ENCODE measurements at places on chromosomes 6 and 20.

GRCh38 chr20:50286609-50287008, 96.0 kb downstream of the CEBPB start:
- no peak for DNase-seq

DNA sequence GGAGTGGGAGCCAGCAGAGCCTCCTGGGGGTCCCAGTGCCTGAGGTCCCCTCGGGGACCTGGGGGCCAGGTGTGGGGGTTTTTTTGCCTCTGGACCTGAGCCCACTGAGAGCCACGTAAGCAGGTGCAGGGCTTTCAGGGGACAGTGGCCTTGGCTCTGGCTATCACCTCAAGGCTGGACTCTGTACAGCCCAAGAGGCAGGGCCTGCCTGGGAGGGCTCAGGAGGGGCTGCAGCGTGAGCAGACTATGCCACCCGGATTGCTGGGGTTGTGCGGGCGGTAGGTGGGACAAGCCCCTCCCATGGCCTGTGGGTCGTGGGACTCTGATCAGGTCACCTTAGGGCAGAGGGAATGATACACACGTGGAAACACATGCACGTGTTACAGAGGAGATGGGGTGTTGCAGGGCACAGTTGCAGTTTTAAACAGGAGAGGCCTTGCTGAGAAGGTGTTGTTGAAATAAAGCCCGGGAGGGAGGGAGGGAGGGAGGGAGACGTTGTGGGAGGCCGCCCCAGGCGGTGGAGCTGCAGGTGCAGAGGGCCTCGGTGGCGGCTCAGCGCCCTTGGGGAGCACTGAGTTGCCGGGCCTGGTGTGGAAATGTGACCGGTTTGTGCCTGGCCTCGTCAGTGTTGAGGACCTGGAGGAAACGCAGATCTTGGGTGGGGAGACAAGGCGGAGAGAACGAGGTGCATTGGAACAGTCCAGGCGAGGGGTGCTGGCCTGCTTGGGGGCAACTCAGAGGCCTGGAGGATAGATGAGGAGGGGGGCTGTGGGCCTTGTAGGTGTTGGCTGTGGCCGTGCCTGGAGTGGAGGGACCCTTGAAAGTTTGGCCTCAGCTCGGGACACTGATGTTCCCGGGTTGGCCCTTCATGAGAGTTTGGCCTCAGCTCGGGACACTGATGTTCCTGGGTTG, 2.3 kb downstream of the TCEA2 start:
- DNase-seq, result no peak

- peak; percentile 21 for DNase-seq
Observed at GRCh38 chr6:157613011-157613522, 210.0 kb upstream of the SNX9 start.

GRCh38 chr6:32945108-32945760, 4.4 kb upstream of the HLA-DMB start:
- no peak for DNase-seq

DNA sequence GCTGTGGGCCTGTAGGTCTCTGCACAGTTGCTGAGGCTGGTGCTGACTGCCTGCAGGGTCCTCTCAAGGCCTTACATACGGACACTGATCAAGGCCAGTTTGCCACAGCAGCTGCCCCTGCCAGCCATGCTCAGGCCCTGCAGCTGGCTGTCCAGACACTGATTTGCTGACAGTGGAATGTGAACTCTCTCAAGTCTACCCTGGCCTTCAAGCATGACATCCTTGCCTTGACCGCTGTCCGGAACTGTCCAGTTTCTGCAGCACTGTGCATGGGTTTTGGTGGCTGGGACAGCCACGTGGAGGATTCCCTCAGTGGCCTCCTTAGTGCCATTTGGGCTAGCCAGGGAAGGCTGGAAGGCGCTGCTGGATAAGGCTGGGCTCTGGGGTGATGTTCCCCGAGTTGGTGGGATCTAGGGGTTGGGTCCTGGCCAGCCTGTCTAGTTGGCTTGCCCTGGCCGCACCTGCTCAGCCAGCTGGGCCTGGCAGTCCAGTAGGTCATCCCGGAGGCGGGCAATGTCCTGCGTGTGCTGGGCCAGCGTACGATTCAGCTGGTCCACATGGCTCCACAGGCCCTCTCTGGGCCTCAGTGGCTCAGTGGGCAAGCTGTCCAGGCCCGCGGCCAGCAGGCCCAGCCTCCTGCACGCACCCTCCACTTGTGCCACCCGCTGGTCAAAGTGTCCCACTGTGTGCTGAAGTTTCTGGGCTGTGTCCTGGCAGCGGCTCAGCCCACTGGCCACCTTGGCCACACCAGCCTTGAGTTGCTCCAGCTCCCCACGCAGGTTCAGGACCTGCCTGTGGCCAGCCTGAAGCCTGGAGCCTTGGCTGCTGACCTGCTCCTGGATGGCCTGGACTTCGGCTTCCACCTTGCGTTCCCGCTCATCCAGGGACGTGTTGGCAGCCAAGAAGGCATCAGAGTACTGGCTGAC, 5.5 kb downstream of the EMILIN3 start:
- no peak for DNase-seq

DNA sequence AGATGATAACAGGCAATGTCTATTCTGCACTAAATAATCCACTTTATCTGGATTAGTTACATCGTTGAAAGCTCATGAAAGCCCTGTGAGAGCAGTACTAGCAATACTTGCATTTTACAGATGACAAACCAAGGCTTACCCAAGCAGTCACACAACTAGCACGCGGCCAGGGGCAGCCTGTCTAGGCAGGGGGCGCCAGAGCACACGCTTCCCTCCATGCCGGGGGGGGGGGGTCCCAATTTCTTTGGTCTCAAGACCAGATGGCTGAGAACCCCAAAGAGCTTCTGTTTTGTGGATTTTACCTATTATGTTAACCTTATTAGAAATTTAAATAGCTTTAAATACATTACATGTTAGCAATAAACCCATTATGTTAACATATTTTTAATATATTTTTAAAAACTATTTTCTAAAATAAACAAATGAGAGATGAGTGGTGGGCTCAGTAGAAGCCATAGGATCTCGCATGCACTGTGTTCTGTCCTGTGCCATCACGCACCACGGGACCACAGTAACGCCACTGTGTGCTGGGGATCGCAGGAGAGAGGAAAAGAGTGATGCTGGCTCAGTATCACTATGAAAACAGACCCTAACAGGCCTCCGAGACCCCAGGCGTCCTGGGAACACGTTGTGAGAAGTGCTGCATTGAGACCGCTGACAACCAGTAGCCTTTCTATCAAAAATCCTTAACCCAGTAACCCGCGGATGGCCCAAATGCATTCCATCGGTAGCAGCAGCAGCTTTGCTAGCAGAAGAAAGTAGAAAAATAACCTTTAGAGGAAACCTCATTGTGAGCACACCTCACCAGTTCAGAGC, 5.3 kb upstream of the PRR18 start:
- DNase-seq, result no peak

- no peak for DNase-seq
Observed at GRCh38 chr20:36447101-36447500, 94.2 kb upstream of the MYL9 start.

- DNase-seq, result no peak
Observed at GRCh38 chr6:39952167-39952566, 17.9 kb upstream of the MOCS1 start.

- DNase-seq, result no peak
Observed at GRCh38 chr6:121934451-121934850, 465.0 kb upstream of the HSF2 start.

GRCh38 chr6:98845211-98846020, 11.0 kb downstream of the POU3F2 start:
- peak; percentile 57 for DNase-seq

DNA sequence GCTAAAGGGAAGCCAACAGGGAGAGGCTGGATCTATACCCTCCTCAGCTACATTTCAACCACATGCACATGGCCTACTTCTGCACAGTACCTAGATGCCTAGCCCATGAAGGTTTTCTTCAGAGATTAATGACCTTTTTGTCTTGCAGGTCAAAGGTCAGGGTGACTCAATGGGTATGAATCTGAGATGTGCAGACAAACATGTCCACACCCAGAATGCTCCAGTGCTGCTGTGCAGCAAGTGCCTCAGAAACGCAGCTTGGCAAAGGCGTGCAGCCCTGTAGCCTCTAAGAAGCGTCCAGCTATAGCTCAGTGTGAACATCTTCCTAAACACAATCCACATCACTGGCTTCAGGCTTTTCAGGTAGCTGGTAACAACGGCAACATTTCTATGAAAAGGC, 24.4 kb downstream of the MAP1LC3A start:
- DNase-seq, result no peak

- DNase-seq, result no peak
Observed at GRCh38 chr20:37681384-37682112, 12.3 kb upstream of the CTNNBL1 start.

GRCh38 chr20:10982692-10983091, 308.9 kb upstream of the JAG1 start:
- no peak for DNase-seq

- no peak for DNase-seq
Observed at GRCh38 chr20:18197382-18198070, 59.9 kb downstream of the KAT14 start.

DNA sequence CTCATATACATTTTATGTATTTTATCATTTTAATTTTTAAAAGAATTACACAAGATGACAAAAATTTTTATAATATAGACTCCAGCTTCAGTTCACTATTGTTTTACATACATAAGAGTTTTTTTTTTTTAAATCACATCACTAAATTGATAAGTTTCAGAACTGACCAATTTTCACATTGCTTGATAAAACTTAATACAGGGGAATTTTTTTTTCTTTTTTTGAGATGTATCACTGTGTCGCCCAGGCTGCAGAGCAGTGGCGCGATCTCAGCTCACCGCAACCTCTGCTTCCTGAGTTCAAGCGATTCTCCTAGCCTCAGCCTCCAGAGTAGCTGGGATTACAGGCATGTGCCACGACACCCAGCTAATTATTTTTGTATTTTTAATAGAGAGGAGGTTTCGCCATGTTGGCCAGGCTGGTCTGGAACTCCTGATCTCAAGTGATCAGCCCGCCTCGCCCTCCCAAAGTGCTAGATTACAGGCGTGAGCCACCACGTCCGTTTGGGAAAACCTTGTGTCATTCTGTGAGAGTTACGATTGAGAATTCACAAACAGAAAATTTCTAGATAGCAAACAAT, 36.6 kb upstream of the BTN3A2 start:
- no peak for DNase-seq

DNA sequence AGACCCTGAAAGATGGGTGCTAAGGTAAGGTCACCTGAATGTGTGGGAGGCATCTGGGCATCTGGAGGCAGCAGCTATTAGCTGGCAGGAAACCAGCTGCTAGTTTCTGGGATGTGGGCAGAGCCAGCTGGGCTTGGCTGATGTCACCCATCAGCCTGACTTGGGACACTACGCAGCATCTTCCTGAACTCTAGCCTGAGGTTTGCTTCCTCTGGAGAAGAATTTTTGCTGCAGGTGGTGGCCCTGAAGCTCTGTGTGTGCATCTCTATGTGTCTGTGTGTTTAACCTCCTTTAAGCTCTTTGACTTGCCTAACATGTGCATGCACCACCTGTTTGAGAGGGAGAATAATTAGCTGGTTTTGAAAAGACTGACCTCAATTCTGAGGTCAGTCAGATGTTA, 465.1 kb upstream of the CHD6 start:
- no peak for DNase-seq

- DNase-seq, result no peak
Observed at GRCh38 chr6:113304116-113304515, 553.0 kb upstream of the MARCKS start.

GRCh38 chr6:90062051-90062450, 167.8 kb downstream of the GJA10 start:
- no peak for DNase-seq

DNA sequence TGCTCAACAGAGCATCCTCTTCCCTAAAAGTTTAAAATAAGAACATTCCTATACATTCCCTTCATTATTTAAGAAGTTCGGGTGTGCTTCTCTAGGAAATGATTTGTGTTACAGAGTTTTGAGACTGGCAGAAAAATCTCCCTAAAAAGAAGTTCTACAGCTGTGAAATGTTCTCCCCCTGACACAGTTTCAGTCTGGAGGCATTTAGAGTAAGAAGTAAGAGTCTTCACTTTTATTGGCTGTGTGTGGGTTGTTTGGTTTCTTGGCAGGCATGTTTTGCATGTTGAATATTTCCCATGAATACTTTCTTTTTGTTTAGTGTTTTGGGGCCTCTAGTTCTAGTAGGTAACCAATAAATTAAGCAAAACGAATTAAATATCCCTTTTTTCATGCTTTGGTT, 195.9 kb downstream of the TENT5A start:
- DNase-seq, result no peak

GRCh38 chr6:133165235-133165634, 75.9 kb upstream of the EYA4 start:
- DNase-seq, result no peak

- DNase-seq, result no peak
Observed at GRCh38 chr6:13872681-13873080, 52.1 kb upstream of the RNF182 start.

- no peak for DNase-seq
Observed at GRCh38 chr20:1322511-1323245, 6.3 kb downstream of the SDCBP2 start.

DNA sequence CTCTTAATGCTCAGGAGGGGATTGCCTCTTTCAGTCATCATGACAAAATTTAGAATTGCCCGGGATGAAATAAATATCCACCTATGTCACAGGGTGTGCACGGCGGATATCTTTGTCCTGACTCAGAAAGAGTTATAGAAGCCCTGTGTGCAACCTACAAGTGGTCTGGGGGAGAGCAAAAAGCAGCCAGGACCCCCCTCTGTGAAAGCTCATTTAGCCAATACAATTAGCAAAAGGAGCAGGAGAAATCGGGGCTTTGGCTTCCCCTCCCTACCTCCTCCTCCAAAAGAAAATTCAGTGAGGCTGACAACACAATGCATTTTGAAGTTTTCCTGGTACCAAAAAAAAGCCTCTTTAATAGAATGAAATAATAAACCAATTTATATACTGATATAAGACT, 21.8 kb downstream of the FOXA2 start:
- no peak for DNase-seq
